LNCaP clone FGC (cell line): ENCODE measurements at places on chromosomes 13 and 19.
A peak's percentile ranks its signal among the peaks of the same experiment; 100 is the strongest.

DNA sequence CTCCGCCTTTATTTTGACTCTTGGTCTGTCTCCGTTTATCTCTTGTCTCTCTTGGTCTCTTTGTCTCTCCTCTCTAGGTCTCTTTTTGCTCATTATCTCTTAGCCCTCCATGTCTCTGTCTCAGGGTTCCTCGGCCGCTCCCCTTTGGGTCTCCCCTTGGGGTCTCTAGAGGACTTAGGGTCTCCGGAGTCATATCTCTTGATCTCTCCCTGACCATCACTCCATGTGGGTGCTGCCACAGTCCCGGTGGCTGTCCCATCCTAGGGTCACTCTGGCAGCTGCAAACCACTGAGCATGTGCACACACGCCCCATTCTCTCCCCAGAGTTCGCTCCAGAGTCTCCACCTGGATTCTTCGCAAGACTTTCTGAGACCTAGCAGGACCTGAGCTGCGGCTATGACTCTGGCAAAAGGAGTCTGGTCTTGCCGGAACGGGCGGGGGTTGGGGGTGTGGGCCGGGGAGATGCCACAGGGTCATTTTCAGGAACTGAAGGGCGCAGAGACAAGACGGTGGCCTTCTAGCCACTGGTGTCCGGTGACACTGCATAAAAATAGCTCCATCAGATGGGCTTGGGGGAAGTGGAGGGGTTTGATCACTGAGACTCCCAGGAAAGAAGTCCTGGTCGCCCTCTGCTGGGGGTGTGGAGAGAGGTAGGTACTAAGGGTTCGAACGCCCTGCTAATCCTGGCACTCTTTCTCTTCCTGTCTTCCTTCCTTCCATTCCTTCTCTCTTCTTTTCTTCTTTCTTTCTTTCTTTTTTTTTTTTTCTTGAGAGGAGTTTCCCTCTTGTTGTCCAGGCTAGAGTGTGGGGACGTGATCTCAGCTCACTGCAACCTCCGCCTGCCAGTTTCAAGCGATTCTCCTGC lies 1.2 kb upstream of the KCNA7 start:
- DNase-seq = no peak

DNA sequence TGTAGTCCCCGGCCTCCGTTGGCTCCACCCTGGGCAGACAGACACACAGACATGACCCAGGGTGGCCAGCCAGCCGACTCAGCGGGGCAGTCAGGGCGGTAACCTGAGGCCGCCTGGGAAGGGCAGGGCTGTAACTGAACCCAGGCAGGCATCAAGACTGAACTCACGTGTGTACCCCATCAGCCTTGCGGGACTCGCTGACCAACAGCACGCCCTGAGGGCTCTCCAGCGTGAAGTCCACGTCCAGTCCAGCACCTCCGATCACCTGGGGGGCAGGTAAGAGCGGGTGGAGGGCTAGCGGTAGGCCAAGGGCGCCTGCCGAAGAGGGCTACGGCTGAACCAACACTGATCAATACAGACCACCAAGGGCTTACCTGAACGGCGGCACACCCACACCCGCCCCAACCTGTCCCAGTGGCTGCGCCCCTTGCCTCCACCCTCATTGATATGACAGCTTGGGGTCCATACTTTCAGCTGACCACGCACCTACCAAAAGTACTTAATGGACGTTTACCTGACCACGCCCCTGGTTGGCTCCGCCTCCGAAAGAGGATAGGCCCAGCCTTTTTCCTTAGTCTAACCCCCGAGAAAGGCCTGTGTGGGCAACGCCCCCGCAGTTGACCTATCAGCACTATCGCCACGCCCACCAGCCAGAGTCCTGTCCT lies 791 bp downstream of the TMED1 start:
- peak; percentile 99 for DNase-seq

DNA sequence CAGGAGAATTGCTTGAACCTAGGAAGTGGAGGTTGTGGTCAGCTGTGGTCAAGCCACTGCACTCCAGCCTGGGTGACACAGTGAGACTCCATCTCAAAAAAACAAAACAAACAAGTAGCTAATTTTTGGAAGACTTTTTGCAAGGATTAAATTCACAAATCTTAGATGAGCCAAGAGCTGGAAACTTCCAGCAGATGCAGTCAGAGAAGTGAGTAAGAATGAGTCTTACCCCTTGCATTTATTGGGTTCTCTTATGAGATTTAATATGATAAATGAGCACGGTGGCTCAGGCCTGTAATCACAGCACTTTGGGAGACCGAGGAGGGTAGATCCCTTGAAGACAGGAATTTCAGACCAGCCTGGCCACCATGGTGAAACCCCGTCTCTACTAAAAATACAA lies 44.9 kb upstream of the NBEA start:
- DNase-seq = no peak

DNA sequence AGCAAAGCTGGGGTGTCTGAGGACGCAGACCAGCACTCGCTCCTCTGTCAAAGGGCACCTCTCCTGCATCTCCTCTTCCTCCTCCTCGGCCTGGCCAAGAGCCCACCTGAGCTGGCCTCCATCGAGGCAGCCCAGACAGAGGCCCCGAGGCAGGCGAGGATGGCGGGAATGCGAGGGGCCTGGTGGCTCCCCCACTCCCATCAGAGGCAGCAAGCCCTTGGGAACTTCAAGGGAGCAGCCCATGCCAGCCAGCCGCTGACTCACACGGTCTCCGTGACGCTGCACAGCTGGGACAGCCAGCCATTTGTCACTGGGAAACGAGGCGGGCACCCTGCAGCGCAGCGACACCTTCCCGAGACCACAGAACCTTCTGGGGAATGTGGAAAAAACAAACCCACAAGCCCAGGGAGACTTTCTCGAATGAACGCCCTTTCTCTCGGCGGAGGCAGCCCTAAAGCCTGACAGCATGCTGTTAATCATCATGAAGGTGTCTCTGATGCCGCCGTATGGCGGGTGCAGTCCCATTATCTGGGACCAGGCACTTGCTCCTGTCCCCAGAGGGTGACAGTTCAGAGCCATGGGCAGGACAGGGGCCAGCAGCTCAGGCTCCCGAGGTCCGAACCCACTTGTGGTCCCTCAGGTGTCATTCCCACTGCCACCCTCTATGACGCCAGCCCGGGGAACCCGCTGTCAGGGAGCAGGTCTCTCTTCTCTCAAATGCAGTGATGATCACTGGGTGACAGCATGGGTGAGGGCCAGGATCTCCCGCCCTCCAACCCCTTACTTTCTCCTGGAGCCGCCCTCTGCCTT lies 53.0 kb downstream of the PEPD start:
- no peak for DNase-seq

DNA sequence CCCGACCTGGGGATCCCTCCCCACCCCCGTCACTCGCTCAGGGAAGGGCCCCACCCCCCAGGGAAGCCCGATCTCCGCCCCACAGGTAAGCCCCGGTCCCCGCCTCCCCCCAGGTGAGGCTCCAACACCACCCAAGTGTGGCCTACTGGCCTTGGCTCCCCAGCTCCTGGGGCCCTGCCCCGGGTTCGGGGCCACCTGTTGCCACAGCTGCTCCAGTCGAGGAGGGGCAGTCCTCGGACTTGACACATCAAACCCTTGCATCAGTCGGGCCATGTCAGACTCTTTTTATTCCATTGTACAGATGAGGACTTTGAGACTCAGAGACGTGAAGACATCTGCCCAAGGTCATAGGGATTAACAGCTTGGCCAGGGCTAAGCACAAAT lies 512 bp downstream of the CC2D1A start:
- DNase-seq = no peak

GRCh38 chr13:34114581-34114980 lies 296.6 kb downstream of the RFC3 start:
- no peak for DNase-seq

DNA sequence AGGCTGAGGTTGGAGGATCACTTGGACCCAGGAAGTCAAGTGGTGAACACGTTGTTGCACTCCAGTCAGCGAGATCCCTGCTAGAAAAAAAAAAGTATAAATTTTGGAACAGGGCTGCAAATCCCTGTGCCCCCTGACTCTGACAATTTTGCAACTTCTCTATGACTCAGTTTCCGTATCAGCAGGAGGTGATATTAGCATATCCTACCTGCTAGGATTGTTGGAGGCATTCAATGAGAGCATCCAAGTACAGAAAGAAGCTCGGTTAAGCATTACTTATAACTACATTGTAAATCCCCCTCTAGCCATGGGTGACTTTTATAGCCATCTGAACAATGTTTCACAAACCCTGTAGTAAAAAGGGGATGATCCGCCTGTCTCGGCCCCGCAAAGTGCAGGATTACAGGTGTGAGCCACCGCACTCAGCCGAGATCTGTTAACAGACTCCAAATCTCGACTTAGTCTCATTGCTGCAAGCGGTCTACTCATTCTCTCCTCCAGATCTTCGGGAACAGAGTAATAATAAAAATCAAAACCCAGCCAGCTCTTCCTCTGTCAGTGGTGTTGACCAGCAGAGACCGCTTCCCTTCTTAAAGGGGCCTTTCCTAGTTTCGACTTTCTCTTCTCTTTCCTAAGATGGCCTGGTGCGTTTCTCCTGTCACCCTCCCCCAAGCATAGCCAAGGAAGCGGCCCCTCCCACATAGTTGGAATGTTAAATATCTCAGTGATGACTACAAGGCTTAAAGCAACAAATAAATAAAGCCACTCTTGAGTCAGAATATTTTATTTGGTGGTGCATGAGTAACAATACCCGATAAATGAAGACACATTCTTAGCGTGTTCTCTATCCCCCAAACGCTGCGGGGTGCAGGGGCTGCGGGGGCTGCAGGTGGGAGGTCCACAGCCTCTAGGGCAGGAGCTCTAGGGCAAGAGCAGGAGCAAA lies 10.3 kb upstream of the BICRA start:
- DNase-seq = no peak
